Astrocyte of the spinal cord (primary cell): ENCODE measurements at places on chromosomes 12 and 14.

DNA sequence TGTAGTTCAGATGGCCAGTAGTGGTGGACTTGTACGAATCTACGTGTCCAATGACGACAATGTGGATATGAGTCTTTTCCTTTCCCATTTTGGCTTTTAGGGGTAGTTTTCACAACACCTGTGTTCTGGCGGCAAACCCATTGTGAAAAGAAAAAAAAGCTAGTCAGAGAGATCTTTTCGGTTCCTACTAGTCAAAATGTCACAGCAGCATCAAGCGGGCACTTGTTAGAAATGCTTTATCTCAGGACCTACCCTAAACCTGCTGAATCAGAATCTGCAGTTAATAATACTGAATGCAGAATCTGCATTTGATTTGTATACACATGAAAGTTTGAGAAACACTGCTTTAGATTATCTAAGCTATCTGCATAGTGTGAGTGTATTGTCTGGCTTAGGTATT lies 18.3 kb downstream of the AEBP2 start:
- no peak for DNase-seq

- peak; percentile 26 for DNase-seq
Observed at GRCh38 chr12:116427200-116427930, 131.8 kb upstream of the MAP1LC3B2 start.

- no peak for DNase-seq
Observed at GRCh38 chr14:23091294-23092225, 3.4 kb downstream of the ACIN1 start.

DNA sequence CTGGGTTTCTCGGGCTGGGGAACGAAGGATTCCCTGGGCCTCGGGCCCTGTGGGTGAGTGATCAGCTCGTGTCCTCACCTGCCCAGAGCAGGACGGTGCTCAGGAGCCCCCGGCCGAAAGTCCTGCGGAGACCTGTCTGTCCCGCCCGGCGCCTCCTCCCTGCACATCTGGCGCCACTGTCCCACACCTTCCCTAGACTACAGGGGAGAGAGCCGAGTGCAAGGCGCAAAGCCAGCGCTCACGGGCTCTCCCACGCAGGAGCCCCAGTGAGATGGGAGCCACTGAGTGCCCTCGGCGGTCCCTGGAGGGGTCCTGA lies 13.1 kb upstream of the TEX22 start:
- DNase-seq = no peak

- no peak for DNase-seq
Observed at GRCh38 chr12:979349-979748, 11.7 kb upstream of the ERC1 start.

GRCh38 chr12:116697716-116698115 lies 40.2 kb downstream of the SPRING1 start:
- DNase-seq = no peak

- no peak for DNase-seq
Observed at GRCh38 chr14:100874411-100875091, 29.0 kb downstream of the RTL1 start.

GRCh38 chr12:25438638-25439037 lies 114.4 kb downstream of the LMNTD1 start:
- peak; percentile 67 for DNase-seq

- no peak for DNase-seq
Observed at GRCh38 chr12:75041472-75041871, 168.2 kb downstream of the KCNC2 start.

GRCh38 chr12:52081263-52081733 lies 1.8 kb downstream of the SMIM41 start:
- no peak for DNase-seq

DNA sequence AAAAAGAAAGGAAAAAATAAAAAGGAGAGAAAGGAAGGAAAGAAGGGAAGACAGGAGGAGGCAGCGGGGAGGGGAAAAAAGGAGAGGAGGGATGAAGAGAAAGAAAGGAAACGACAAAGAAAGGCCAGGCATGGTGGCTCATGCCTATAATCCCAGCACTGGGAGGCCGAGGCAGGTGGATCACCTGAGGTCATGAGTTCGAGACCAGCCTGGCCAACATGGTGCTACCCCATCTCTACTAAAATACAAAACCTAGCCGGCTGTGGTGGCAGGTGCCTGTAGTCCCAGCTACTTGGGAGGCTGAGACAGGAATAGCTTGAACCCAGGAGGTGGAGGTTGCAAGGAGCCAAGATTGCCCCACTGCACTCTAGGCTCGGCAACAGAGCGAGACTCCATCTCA lies 18.4 kb downstream of the ATXN2 start:
- DNase-seq = no peak

- peak; percentile 38 for DNase-seq
Observed at GRCh38 chr12:16359512-16360491, 12.4 kb downstream of the MGST1 start.

- no peak for DNase-seq
Observed at GRCh38 chr12:1814266-1814665, 6.1 kb upstream of the LRTM2 start.

GRCh38 chr12:106760184-106760531 lies 14.3 kb upstream of the RIC8B start:
- DNase-seq = no peak

GRCh38 chr14:51073731-51074130 lies 21.2 kb downstream of the TRIM9 start:
- no peak for DNase-seq

DNA sequence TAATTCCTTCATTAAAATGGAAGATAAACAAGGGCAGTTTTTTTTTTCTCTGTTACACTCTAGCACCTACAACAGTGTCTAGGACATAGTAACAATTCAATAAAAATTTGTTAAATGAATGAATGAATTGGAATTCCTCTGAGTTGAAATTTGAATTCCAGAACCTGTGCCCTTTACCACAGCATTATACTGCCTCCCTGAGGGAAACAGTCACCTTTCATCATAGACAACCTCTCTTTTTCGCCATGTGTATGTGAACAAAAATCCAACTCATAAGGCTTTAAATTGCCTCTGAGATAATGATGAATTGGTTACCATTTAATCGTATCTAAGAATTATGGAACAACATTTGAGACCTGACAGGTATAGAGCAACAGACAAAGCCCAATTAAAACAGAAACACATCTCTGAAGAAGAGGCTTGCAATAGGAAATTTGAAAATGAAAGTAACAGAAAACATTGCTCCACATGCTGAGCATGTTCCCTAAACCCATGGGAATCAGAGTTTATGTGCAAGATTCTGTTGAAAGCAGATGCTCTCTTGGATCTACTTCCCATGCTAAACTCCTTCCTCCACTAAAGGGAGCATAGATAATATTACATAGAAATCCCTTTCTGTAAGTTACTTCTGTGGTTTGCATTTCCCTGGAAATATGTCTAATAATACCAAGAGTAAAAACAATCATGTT lies 657.8 kb downstream of the GALC start:
- no peak for DNase-seq

DNA sequence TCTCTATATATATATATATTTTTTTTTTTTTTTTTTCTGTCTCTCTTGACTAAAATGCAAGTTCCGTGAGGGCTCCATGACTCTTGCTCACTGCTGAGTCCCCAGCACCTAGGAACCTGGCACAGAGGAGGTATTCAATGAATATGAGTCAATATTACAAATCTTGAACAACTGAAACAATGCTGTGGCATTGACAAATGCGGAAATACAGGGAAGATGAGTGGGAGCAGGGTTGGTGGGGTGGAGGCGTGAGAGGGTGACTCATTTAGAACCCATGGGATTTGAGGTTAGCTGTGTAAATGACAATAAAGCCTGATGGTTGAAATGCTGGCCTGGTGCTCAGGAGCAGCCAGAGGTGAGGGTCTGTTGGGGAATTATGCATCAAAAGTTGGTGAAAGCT lies 121.7 kb upstream of the FUT8 start:
- DNase-seq = peak; percentile 71

- peak; percentile 26 for DNase-seq
Observed at GRCh38 chr14:104749111-104749649, 3.8 kb upstream of the SIVA1 start.

GRCh38 chr14:94390372-94391086 lies 2.1 kb upstream of the SERPINA1 start:
- DNase-seq = no peak

GRCh38 chr14:65958664-65959562 lies 527.3 kb upstream of the CCDC196 start:
- DNase-seq = peak; percentile 23

- DNase-seq = no peak
Observed at GRCh38 chr14:86243158-86243557, 713.2 kb downstream of the FLRT2 start.

DNA sequence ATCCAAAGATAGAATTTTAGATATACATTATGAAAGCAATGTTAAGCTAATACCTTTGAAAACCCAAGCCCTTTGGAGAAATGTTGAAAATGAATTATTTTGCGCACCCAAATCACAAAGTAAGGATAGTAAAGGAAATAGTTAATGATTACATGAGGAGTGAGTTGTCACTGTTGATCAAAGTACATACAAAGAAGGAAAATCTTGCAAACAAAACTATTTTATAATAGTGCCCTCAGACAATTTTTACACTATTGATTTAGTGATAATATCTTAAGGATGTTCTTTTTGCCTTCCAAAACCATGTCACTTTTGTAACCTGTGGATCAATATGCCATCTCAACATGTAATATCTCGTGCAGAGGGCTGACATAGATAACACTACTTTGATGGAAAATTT lies 146.8 kb downstream of the DUSP6 start:
- no peak for DNase-seq

DNA sequence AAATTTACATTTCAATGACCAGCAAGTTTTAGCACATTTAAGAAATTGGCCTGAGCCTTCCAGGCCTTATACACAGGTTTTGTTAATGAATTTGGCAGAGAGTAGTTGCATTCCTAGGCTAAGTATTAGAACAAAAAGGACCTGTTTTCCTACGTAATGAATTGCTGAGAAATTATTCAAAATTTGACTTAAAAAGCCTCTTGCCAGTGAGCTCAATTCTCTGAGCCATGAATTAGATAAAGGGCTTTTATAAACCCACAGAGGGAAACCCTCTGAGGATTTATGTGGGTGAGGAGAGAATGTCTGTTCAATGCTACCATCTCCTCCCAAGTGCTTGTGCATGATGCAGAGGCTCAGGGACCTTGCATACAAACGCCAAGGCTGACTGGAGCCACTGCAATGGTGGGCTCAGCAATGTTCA lies 94.5 kb upstream of the PELI2 start:
- DNase-seq = no peak

DNA sequence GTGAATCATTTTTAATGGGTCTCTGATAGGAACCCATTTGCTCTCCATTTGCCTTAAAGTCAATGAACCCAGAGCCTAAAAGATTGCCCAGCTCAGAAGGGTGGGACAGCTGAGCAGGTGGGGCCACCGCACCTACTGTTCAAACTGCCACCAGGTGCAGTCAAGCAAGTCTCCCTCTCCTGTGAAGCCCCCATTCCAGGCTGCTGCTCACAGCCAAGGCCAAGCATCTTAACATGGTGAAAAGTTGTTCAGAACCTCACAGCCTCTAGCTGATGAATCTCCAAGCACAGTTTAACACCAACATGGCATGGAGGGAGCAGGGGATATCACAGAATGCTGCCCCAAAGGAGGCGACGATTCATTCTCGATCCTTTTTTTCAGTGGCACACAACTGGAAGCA lies 29.5 kb downstream of the ANO2 start:
- DNase-seq = no peak

GRCh38 chr12:22231078-22231477 lies 103.4 kb downstream of the ST8SIA1 start:
- no peak for DNase-seq

DNA sequence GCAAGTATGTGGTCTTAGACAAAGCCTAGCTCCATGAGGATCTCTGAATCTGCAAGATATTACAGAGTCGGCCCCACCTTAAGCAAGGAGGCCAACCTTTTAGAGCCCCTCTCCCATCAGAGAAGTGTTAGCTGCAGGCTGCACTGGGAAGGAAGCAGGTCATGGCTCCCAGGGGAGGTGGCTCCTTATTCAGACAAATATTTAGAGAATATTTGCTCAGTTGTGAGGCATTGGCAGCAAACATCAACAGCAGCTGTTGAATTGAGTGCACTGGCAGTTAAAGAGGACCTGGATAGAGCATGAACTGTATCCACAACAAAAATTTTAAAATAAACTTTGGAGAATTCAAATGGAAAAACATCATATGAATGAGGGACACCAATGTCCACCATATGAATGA lies 44.7 kb downstream of the FSCB start:
- DNase-seq = no peak
